ENCODE measurements at places on chromosomes 4 and X.
A peak's percentile ranks its signal among the peaks of the same experiment; 100 is the strongest.

- DNase-seq = no peak
Measured at GRCh38 chr4:78481180-78481579, 70.4 kb upstream of the ANXA3 start.

GRCh38 chrX:102837847-102838246, 99.2 kb upstream of the RAB40AL start:
- no peak for DNase-seq

- no peak for DNase-seq
Measured at GRCh38 chrX:55486736-55487135, 2.9 kb downstream of the USP51 start.

- no peak for DNase-seq
Measured at GRCh38 chr4:142703694-142704309, 142.3 kb downstream of the INPP4B start.

- no peak for DNase-seq
Measured at GRCh38 chr4:88985088-88985773, 71.8 kb downstream of the FAM13A start.

DNA sequence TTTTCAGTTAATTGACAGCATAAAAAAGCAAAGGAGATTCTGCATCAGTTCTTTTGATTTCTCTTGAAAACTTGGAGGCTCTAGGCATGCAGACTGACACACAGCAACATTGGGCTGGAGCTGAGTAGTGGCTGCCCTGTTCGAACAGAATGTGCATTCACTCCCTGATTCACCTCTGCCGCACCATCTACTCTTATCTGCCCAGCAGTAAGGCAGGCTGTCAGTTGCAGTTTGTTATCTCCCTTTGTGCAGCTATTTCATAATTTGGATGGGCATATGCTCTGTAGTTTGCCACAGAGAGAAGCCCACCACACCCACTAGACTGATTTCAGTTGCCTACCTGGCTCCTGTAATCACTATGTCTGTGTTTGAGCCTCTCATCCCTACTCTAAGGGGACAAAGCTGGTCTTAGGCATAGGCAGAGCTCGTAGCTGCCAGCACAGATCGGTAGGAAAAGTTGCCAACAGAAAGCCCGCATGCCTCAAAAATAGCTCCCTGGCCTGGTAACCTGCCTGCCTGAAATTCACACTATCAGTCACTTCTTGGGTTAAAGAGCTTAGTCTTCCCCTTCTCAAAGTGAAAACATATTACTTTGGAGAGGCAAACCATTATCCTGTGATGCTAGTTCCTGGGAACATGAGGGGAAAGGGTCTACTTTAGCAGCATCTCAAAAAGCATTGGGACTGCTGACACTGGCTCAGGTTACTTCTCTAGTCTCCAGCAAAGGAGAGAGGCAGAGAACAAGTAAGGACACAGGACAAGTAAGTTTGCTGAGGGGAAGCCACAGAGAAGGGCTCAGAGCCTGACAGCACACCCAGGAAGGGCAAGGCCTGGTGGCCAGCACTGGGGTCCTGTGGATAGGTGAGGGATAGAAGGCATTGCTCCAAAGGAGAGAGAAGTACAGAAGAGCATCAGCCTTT, 75.9 kb upstream of the TMEM164 start:
- no peak for DNase-seq

DNA sequence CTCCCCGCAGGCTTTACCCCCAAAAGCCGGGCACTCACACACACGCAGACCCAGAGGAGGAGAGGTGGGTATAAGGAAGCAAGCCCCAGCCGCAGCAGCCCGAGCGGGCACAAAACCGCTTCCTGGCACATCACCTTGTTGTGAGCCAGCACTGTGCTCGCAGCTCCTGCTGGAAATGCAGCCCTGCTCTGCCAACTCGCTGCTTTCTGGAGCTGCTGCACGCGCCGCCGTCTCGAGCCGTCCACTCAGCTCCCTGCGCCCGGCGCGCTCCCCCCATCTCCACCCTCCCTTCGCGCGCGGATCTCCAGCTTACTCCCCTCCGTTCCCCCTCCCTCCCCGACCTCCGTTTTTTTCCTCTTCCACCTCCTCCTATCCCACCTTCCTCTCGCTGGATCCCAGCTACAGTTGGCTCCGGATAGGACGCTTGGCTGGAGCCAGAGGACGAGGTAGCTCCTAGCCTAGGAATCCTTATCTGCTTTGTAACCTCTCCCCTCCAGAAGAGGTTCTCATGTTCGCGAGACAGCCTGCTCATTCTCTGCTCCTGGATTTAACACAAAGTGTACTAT, at the start of gene SPOCK3:
SPOCK3 (minus strand) TSS at position 179 of the 566 bp plus-strand sequence.
- peak; percentile 42 for DNase-seq

DNA sequence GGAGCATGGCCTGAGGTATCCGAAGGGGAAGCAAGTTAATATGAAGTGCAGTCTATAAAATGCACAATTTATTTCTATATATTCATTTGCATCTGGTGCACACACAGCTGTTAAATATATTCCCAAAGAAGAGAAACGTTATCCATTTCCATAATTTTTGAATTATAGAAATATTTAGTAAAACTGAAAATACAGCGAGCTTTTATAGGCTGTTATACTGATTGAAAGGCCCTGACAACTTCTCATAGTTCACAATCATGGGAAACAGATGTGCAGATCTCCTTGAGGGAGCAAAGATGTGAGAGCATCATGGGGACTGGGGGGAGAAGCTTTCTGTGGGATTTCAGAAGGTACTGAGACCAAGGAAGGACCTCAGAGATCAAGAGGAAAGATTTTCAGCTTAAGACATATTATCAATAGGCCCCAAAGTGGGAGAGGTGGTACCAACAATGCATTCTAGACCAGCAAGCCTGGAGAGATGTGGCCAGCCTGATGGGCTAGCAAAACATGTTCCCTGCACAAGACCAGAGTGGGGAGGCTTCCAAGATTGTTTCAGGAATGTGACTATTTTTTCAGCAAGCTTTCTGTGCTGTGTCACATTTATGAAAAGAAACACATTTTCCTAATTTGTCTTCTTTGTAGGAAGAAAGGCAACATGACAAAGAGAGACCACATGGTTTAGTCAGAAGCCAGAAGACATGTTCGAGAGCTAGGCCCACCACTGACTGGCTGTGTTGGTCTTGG, 256.0 kb upstream of the SFRP2 start:
- DNase-seq = no peak
